Neuronal stem cell (in vitro differentiated cells): ENCODE measurements at places on chromosomes 4 and X.

GRCh38 chr4:94459462-94460161 is 7.9 kb downstream of the PDLIM5 start:
- DNase-seq = no peak

- DNase-seq = no peak
Observed at GRCh38 chr4:134540588-134540987, 339.0 kb upstream of the PABPC4L start.

GRCh38 chrX:150805736-150806135 is 92.7 kb downstream of the CD99L2 start:
- no peak for DNase-seq

DNA sequence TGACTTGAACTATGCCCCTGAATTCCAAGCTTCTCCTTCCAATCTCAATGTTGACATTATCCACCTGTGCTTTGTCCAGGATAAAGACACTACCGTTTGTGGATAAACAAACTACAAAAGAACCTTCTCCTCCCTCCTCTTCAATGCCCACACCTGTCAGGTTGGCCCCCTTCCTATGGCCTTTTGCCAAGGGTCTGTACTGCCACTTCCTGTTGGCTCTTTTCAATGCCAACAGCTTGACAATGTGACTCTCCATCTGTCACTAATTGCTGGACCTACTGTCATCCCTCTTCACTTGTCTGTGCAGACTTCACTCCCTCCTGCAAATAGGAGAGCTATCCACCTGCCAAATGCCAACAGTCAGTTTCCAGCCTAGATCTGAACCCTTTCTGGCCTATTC is 35.8 kb upstream of the MID1 start:
- no peak for DNase-seq

- no peak for DNase-seq
Observed at GRCh38 chr4:41455206-41455605, 82.8 kb upstream of the LIMCH1 start.

DNA sequence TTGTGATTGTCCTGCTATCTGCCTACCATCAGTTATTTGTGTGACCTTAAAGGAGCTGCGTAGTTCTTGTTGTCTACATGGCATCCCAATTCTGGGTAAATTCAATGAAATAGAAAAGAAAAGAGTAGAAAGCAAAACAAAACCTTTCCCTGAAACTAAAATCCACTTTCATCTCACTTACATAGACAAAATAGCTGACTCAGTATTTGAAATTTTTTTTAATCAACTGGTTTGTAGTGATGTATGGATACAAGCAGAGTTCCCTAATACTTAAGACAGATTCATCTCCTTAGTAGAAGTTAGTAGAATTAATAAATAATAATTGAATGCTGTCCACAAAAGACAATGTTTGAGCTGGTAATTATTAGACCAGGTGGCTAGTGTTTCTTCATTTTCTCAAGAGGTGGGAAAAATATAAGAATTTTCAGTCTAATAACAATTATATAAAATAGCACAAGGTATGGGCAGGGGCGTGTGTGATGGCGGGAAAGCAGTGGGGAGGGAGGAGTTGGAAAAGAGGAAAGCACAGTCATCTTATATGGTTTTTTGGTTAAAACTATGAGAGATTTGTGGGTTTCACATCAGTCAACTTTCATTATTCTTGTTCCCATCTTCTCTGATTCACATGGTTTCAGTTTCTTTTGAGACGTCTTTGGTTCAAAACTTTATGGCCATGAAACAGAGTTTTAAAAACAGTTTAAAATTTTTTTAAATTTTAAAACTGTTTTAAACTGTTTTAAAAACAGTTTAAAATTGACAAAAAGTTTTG is 275.2 kb downstream of the SPRY1 start:
- no peak for DNase-seq

DNA sequence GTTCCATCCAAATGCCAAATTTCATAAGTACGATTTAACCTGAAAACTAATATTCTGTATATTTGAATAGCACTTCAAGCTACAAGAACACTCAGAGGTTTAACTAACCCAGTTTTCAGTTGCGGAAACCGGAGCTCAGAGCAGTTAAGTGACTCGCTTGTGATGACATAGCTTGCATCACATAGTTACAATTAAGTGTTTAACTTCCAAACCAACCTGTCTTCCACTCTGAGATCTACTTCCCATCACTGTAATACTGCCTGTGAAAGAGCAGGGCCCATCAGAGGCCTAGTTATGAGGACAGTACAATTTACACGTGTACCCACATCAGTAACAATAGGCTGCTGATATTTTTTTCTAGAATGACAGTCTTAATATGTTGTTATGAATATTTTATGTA is 120.3 kb downstream of the MAD2L1 start:
- DNase-seq = no peak

DNA sequence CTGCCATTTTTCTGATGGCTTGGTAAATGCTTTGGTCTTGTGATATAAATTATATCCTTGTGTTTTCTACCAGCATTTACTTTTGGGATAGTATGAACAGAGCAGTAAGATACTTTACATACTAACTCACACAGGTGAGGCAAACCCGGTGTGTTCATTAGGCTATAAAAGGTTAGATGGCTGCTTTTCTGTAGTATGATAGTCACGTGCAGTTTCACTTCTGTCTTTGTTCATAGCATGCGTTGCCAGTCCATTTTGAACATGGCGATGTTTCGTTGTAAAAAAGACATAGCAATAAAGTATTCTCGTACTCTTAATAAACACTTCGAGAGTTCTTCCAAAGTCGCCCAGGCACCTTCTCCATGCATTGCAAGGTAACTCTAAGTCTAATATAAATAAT is 88.4 kb downstream of the KLHL8 start:
- DNase-seq = no peak
